ENCODE measurements at places on chromosomes 11 and 22.

DNA sequence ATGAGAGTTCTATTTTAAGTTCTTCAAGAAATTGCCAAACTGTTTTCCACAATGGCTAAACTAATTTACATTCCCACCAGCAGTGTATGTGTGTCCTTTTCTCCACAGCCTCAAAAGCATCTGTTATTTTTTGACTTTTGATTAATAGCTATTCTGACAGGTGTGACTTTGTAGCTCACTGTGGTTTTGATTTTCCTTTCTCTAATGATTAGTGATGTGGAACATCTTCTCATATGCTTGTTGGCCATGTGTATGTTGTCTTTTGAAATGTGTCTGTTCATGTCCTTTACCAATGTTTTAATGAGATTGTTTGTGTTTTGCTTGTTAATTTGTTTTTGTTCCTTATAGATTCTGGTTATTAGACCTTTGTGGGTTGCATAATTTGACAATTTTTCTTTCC, 18.0 kb upstream of the RAB38 start:
- no peak for DNase-seq

DNA sequence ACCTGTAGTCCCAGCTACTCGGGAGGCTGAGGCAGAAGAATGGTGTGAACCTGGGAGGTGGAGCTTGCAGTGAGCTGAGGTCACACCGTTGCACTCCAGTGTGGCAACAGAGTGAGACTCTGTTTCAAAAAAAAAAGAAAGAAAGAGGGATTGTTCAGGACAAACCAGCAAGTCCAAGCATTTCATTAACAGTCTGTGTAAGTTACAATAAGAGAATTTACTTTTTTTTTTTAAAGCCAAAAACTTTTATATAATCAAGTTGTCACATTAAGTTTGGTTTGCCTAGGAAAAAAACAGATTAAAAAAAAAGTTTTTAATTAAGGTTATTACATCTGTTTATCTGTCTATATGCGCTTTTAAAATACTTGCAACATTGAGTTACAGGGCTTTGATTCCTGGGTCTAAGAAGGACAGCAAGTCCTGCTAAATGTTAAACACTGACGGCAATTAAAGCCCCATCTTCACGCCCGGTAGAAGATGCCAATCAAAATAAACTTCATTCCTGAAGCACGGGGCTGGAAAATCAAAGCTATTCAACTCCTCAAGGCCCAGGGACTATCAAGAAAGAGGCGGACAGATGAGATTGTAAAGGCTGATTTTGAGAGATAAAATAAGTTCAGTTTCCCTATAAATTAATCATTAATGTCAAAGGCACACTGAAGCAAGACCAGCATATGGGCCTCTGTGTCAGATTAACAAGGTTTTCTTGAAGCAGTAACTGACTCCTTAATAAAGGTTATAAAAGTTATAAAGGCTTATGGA, 10.7 kb downstream of the TMEM138 start:
- no peak for DNase-seq

- DNase-seq, result no peak
These were observed 39.0 kb downstream of the TBX1 start for GRCh38 chr22:19799322-19800190.

- no peak for DNase-seq
These were observed 3.7 kb upstream of the SPON1 start for GRCh38 chr11:13958641-13959400.

DNA sequence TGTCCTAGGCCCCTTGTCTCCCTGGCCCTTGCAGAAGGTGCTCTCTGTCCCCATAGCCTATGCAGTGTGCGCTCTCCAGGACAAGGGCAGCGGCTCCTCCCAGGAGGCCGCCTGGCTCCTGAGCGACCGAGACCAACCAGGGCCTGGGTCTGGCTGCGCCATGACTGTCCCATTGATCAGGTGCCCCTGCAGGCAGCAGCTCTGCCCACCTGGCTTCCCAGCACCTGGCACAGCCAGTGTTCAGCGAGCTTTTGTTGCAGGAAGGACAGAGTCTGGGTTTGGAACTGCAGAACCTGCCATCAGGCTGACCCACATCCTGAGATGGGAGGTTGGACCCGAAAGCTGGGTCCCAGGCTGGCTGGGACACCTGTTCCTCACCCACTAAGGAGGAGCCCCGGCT, 1001.1 kb downstream of the BRD1 start:
- no peak for DNase-seq

DNA sequence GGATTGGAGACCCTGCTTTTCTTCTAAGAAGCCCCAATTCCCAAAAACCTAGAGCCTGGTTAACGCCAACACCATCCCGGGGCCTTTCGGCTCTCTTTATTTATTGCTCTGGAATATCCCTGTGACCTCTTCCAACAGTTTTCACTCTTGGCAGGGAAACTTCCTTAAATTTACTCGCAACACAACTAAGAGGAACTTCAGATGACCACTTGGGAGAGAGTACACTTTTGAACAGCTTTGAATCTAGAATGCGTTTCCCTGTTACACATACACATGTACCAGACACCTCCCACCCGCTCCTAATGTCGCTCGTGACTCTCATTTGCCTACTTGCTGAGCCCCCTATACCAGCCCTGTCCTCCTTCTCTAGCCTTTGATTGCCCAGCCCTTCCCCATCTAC, 19.4 kb downstream of the TUBA8 start:
- DNase-seq, result no peak

DNA sequence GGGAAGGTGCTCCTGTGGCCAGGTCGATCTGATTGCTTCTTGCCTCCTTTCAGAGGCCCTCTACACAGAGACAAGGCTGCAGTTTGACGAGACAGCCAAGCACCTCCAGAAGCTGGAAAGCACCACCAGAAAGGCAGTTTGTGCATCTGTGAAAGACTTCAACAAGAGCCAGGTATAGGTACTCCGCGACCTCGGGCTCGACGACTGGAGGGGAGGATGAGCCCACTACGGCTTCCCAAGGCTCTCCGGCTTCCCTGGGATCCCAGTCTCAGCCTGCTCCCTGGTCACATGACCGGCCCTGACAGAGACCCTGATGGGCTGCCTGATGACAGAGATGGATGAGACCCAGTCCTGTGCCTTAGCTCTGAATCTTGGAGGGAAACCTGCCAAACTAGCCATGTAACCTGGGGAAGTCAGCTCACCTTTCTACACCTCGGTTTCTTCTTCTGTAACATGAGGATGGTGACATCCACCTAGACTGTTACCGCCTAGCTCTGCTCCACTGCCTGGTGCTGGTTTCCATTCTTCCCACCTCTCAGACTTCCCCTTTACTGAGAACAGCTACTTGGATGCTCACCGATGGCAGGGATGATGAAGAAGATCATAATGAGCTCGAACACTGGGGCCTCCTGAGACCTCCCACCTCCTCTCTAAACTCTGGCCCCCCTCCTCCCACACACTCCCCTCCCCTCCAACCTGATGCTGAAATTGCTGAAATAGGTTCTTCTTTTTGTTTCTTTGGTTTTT, 8.9 kb downstream of the RIBC2 start:
- DNase-seq, result no peak

DNA sequence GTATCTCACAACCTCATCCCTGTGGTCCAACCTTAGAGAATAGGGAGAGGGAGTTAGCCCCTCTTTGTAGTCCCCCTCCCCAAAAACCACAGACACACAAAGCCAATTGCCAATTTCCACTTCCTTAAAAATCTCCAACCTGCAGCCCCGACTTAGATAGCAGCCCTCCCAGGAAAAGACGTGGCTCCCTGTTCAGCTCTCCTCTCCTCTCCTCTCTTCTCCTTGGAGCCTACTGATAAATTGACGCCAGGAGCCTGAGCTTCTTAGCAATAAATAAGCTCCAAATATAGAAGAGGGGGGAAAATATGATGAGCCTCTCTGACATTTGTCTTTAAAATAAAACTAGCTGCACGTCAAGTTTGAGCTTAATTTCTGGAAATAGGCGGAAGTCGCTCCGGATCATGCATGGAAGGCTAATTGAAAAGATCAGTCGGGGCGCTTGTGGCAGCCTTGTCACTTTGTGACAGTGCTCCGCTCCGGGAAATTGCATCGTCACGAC, 7.3 kb downstream of the PAX6 start:
- DNase-seq, result no peak

DNA sequence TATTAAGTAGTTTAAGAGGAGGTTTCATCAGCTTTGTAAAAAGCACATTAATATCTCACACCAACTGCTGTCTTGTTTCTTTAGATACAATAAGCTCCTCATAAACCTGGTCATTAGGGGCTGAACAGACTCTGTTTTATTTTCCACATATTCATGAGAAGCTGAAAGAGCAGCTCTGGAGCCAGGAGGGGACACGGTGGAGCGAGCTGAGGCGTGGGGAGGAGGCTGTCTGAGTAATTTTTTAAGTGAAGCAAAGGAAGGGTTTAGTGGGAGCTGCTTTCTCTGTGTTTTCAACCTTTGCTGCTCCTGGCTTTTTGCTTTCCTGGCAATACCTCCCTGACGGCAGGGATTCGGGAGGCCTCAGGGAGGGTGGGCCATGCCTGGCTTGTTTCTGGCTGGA, 67.0 kb upstream of the EIF3D start:
- DNase-seq, result no peak

DNA sequence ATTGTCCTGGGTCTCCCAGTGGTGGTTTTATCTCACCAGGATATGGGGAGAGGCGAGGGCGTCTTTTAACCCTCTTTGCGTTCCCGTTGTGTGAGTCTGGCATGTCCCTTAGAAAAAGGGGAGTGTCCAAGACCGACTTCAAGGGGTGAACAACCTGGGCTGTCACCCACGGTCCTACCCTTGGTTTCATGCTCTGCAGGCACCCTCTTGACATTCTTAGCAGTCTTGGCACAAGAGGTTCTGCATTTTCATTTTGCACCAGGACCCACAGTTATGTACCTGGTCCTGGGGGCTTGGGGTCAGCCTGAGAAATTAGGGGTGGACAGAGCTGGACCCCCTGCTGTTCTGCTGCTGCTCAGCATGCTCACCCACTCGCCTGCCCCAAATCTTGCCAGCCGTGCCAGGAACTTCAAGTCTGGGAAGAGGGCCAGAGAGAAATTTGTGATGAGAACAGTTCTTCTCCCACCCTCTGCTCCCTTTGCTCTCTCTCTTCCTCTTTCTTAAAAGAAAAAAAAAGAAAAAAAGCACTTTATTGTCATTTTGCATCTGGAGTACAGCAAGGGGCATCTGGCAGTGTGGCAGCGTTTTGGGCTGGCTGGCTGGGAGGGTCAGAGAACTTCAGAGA, 471.2 kb downstream of the MIAT start:
- no peak for DNase-seq

DNA sequence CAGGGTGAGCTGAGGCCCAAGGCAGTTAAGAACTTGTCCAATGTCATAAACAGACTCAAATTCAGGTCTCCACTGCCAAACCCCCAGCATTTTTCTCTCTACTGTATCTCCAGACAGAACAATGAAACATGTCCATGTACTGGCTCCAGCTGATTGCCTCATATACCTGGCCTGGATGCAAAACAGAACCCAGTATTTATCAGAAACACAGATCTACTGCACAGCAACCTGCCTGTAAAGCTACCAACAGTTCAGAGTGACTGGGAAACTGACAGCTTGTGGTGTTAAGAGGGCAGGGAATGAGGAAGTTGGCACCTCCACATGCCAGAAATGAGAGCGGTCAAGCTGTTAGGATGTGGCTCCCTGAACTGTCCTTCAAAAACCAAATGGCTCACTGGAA, 41.6 kb downstream of the C11orf71 start:
- no peak for DNase-seq

DNA sequence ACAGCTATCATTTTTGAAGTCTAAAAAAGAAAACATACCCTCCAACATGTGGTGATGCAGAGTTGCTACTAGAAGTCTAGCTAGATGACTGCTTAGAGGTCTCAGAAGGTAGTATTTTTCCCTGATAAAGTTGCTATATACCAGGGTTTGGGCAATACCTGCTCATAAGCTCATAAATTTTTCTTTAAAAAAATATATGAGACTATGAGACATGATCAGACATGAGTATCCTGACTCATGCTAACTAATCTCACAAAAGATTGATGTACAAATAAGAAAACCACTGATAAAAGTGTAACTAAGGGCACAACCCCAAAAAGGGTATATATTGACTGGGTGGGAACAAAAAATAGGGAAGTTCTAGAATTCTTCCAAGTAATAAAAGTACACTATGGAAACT, 740.9 kb downstream of the METTL15 start:
- no peak for DNase-seq

DNA sequence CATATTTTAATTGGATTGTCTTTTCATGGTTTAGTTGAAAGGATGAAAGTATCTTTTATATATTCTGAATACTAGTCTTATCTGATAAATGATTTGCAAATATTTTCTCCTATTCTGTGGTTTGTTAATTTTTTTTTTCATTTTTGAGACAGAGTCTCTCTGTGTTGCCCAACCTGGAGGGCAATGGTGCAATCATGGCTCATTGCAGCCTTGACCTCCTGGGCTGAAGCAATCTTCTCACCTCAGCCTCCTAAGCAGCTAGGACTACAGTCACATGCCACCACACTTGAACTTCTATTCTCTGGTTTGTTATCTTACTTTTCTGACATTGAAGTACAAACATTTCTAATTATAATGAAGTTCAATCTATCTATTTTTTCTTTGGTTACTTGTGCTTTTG, 30.0 kb upstream of the FAR1 start:
- no peak for DNase-seq

DNA sequence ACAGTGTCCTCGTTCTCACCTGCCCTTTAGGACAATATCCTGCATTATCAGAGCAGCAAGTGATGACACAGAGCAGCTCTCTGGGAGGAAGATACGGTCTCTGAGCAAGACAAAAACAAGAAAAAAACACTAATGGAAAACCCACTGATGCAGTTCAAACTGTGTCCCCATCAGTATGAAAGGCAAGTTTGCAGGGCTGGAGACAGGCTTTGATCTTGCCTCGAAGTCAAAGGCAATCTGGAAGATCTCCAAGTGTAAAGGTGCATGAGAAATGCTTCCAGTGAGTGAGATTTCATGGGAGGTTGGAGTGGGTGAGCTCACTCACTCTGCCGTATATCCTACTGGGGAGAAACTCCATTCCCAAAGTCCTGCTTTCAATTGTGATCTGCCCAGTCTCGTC, 157.5 kb downstream of the KIRREL3 start:
- DNase-seq, result no peak

GRCh38 chr22:39478441-39478850, 21.6 kb downstream of the MGAT3 start:
- no peak for DNase-seq

Measured in stimulated activated CD4-positive, alpha-beta T cell treated with anti-CD3 and anti-CD28 coated beads, Interleukin-1b, Interleukin-23, amount 100 ng/mL, for 4 hours (primary cell).